ENCODE measurements at places on chromosomes 2 and 18.

- DNase-seq: no peak
Observed at GRCh38 chr2:217138284-217138683, 278.4 kb upstream of the TNP1 start.

- no peak for DNase-seq
Observed at GRCh38 chr2:239383759-239384156, 17.1 kb downstream of the HDAC4 start.

DNA sequence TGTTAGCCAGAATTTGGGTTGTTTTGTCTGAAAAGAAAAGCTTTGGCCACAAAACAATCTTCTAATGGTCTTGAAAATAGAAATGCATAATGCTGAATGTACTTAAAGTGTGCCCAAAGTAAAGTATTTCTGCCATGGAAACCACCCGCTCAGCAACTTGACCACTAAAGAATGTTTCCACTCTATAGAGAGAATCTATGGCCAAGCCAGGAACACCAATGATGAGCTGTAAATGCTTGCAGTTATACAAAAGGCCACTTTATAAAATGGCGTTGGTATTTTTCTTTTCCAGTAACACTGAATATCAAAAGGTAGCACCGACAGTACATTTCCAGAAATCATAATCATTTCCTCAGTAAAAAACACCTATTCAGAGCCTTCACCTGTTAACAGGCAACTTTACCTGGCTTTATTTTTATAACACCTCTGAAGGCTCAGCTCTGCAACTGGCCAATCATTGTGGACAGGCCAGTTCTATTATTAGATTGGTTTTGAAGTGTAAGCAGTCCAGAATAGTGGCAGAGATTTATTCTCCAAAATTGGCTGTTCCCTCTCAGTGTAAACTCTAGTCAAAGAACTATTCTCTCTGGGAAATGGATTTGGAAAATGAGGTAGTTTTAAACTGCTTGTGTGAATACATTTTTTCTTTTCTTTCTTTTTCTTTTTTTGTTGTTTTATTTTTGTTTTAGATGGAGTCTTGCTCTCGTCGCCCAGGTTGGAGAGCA, 36.1 kb downstream of the SLC40A1 start:
- DNase-seq: no peak

DNA sequence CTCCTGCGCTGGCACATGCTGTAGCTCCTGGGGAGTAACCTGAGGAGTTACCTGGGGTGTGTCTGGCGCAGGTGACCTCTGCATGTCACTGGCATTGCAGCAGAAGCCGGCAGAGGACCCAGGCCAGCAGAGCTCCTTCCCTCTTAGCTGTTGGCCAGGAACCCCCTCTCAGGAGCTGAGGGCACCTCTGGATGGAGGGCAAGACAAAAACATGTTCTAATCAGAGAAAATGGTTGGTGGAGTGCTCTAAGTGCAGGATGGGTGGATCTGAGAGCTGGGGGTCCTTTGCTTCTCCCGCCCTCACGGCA, 44.9 kb upstream of the SNTG2 start:
- DNase-seq: no peak

DNA sequence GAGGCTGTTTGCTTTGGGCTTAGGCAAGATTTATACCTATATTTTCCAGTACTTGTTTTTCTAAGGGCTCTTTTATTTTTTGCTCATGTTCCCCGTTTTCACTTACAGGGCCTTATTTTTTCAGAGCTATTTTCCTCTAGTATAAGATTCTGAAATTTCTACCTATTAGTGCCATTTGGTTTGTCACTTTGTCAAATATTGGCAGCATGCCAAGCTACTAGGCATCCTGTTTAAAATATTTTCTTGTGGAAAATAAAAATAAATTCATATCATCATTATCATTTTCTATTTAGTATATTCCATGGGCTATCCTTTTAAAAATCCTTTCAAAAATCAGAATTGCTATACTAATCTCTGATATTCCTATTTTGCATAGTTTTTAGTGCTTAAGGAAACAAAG, 64.8 kb upstream of the CHST9 start:
- no peak for DNase-seq

GRCh38 chr18:79429381-79429780, 33.7 kb downstream of the NFATC1 start:
- no peak for DNase-seq

- no peak for DNase-seq
Observed at GRCh38 chr18:14939141-14939540, 191.2 kb downstream of the ANKRD30B start.

- no peak for DNase-seq
Observed at GRCh38 chr2:170766693-170767092, 3.5 kb upstream of the ERICH2 start.

- no peak for DNase-seq
Observed at GRCh38 chr2:42569883-42570282, 1.5 kb downstream of the MTA3 start.

- no peak for DNase-seq
Observed at GRCh38 chr18:22930089-22930713, 2.9 kb upstream of the RBBP8 start.

DNA sequence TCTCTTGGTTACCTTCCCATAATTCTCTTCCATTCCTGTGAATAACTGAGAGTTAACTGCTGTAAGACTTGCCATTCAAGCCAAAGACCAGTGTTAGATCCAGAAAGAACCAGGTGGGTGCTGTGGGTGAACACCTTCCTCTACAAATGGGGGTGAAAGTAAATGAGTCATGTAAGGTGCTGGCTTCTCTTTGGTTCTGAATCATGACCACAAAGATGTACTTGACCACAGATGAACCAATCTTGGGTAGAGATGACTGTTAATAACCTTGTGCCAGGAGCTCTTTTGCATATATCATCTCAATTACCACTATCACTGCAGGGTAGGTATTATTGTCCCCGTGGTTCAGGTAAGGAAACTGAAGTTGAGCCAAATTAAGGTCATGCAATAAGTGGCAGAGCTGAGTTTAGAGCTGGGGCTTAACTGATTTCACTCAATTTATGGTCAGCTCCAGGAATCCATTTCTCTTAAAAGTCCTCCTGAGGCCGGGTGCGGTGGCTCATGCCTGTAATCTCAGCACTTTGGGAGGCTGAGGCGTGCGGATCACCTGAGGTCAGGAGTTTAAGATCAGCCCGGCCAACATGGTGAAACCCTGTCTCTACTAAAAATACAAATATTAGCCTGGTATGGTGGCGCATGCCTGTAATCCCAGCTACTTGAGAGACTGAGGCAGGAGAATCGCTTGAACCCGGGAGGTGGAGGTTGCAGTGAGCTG, 244.9 kb upstream of the CXCR4 start:
- no peak for DNase-seq

All from C1 segment of cervical spinal cord (tissue), 14 donors.